ENCODE measurements at places on chromosomes 2 and 18.

GRCh38 chr2:196783431-196784094, 15.9 kb downstream of the GTF3C3 start:
- DNase-seq = no peak

- peak; percentile 40 for DNase-seq
Observed at GRCh38 chr18:70553245-70553935, 264.5 kb downstream of the SOCS6 start.

DNA sequence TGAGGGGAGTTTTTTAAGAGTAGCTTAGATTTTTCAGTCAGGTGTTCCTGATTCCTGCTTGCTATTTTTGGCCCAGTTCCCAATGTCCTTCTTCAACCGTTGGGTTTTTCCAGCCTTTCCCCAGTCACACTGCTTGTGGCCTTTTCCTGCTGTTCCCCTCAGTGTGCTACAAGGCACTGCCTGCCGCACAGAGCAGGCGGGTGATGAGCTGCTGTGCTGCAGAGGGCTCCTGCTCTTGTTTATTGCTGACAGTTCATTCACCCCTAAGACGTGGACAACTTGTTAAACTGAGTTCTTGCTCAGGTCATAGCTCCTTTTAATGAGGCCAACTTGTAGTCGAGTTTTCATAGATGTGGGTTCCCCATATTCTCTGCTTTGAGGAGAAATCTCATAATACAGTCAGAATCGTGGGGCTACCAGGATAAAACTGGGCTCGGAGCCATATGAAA, 20.6 kb downstream of the EIF4E2 start:
- DNase-seq = no peak

- peak; percentile 9 for DNase-seq
Observed at GRCh38 chr2:223944166-223944702, 901 bp downstream of the WDFY1 start.

DNA sequence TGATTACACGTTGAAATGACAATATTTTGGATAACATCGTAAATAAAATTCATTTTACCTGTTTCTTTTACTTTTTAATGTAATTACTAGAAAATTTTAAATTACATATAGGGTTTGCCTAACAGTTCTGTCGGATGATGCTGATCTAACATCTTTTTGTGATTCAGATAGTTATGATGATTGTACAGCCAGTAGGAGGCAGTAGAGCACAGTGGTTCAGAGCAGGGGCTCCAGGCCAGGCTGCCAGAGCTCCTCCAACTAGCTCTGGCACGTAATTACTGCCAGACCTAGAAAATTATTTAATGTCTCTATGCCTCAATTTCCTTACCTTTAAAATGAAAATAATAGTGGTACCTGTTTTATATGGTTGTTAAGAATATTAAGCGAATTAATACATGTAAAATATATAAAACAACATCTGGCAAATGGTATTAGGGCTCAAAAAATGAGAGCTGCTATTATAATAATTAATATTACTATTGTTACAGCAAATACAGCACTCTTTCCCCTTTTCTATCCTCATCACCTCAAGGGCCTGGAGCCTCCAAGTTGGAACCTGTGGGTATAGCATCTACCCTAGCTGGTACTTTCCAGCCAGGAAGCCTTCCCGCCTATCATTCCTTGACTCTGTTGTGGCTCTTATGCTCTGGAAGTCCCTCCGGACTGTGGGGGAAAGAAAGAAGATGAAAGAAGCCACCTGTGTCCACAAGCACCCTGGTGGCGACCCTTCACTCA, 47.7 kb upstream of the PLA2R1 start:
- DNase-seq = peak; percentile 55

DNA sequence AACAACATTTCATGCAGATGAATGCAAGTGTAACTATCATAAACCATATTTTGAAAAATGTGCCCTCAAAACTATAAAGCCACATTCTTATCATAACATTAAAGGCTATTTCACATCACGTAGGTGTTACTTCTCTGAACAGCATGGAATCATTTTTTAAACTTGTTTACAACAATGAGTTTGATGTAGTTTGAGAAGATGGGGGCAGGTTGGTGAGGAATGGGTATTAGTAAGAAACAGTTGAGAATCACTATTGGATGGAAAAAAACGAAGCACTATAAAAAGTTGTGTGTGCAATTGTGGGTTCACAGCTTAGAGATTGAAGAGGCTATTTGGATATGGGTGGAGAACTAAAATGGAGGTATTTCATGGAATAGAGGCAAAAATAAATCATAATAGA, 569.1 kb downstream of the ARHGAP15 start:
- no peak for DNase-seq

- no peak for DNase-seq
Observed at GRCh38 chr2:239522740-239523119, 121.9 kb upstream of the HDAC4 start.

GRCh38 chr2:84846741-84847142, 34.1 kb downstream of the TRABD2A start:
- DNase-seq = no peak

DNA sequence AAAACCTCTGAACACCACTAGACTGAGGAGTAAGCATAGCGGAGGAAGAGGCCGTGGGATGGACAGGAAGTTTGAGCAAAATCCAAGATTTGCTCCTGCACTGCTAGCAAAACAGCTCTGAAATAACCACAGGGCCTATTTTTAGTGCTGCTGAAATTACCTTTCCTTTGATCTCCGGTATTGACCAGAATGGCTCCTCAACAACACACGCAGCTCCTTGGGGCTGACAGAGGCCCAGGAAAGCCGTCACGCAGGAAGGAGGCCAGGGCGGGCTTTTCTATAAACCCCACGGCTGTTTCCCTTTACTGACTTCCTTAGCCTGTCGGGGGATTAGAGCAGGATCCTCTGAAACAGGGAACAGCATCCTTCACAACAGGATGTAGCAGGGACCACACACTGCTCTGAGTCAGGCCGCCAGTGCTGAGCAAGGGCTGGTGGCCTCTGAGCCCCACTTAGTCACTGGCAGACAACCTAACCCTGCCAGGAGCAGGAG, 80.8 kb upstream of the LCLAT1 start:
- DNase-seq = peak; percentile 19

- no peak for DNase-seq
Observed at GRCh38 chr2:129801575-129801974, 177.9 kb upstream of the RAB6C start.

GRCh38 chr2:162732946-162733698, 105.4 kb downstream of the KCNH7 start:
- no peak for DNase-seq

DNA sequence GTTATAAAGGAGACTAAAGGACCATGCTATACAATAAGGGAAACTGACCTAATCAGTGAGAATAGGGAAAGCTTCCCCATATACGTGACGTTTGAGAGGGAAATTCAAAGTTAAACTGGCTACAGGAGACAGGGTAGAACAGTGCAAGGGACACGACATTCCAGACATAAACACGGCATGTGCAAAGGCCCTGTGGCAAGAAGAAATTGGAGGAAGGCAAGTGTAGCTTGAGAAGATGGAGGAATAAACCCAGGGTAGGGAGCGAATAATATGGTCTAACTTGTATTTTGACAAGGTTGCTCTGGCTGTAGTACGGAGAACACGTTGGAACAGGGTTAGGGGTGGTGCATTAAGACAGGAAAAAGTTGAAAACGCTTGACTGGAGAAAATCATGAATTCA, 49.8 kb upstream of the RIOK3 start:
- DNase-seq = no peak

- DNase-seq = no peak
Observed at GRCh38 chr2:99812426-99812825, 322.6 kb upstream of the REV1 start.

DNA sequence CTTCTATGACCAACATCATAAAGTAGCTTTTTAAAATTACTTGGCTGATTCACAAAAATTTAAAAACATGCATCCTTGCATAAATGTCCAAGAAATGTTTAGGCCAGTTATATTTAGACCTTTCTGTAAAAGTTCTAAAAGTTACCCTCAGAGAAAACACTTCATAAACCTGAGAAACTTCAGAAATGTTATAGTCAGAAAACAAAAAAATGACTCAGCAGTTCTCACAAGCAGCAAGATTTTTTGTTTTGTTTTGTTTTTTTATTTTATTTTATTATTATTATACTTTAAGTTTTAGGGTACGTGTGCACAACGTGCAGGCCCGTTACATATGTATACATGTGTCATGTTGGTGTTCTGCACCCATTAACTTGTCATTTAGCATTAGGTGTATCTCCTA, 648.1 kb downstream of the LRP1B start:
- DNase-seq = no peak

GRCh38 chr2:227503433-227504406, 31.8 kb downstream of the AGFG1 start:
- no peak for DNase-seq

- no peak for DNase-seq
Observed at GRCh38 chr2:144858211-144858610, 338.3 kb upstream of the ZEB2 start.

DNA sequence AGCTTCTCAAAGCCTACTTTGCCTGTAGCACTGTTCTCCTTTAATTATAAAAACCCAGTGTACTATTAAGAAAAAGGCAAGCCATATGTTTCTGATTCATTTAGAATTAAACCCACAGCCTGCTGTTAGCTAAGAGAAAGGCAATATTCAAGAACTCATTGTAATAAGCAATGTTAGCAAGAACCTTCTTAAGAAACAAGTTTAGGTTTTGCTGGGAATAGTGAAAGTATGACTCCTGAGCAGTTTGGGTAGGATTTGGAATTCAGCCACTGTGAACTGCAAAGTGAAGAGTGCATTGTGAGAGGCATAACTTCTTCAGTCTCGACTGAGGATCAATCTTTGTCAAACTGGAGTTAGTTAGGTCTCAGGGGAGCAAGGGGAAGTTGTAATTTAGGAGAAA, 206.5 kb upstream of the NT5C1B start:
- DNase-seq = no peak

GRCh38 chr2:103738606-103739005, 976.8 kb downstream of the TMEM182 start:
- no peak for DNase-seq

DNA sequence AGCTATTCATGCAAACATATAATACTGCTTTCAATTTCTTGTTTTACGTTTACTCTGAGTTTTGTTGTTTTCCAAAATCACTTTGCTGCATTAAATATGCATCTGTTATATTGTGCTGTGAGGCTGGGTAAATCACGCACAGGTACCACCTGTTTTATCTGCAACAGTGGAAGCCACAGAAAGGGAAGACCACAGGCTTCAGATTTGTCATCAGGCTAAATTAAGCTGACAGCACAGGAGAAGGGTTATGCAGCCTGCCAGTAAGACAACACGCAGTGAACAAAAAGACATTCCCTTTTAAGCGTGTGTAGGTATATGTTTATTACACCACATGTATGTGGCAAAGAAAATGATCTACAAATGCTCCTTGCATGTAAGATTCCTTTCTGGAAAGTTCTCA, 38.2 kb downstream of the ZNF516 start:
- no peak for DNase-seq

DNA sequence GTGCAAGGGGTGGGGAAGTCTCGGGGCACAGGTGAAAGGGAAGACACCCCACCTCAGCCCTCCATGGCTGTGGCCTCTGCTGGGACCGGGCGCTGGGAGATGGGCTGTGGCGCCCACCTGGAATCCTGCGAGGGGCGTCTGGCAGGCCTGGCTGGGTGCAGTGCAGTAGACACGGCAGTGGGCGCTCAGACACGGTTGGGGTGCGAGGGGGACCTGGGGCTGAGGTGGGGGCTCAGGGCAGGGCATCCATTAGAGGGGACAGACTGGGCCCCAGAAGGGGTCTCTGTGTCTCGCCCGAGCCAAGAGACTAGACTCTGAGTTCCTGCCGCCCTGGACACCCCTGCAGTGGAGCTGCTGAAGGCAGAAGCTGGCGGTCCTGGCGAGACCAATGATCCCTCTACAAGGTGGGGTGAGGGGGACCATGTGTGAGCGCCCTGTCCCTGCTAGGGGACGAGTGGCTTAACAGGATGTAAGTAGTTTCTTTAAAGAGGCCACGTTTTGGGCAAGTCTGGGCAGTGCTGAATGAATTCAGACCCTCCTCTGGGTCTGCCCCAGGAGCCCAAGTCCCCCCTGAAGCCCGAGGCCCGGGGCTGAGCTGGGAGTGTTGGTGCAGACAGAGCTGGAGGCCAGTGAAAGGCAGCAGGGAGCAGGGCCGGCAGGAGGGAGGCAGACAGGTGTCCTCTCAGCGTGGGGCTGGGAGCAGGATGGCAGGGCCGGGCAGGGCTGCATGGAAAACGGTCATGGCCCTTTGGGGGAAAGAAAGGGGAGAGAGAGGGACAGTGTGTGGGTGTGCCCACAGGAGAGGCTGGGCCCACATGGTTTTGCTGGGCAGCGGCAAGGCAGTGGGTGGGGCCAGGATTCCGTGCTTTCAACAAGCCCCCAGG, 57.2 kb downstream of the HS6ST1 start:
- DNase-seq = no peak

DNA sequence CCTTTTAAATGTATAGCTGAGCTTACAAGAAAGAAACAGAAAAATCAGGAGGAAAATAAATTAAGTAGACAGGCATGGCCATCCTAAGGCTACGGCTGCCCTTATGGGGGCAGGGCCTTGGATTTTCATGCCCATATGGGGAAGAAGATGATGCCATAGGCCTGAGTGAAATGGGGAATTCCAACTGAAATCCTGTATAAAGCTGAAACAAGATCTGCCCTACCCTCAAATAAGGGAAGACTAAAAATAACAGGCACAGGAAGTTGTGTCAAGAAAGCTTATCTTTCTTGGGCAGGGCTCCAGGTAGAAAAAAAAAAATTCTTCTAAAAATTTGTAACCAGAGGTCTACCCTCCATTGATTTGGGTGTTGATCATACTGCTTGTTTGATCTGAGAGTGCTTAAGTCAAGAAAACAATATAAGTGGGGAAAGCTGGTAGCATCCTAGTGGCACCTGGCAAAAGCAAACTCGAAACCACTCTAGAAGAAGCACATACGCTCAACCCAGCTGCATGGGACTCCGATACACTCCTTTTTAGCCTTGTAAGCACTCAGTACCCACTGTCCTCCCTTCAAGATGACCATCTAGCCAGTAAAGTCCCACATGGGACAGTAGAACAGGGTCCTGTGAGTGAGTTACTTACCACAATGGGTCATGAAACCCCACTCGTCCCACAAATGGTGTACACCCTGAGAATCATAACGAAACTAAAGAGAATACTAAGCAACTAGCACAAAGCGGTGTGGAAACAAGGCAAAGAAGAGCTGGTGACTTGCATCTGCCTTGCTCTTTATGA, 22.3 kb downstream of the DNAH7 start:
- DNase-seq = no peak

DNA sequence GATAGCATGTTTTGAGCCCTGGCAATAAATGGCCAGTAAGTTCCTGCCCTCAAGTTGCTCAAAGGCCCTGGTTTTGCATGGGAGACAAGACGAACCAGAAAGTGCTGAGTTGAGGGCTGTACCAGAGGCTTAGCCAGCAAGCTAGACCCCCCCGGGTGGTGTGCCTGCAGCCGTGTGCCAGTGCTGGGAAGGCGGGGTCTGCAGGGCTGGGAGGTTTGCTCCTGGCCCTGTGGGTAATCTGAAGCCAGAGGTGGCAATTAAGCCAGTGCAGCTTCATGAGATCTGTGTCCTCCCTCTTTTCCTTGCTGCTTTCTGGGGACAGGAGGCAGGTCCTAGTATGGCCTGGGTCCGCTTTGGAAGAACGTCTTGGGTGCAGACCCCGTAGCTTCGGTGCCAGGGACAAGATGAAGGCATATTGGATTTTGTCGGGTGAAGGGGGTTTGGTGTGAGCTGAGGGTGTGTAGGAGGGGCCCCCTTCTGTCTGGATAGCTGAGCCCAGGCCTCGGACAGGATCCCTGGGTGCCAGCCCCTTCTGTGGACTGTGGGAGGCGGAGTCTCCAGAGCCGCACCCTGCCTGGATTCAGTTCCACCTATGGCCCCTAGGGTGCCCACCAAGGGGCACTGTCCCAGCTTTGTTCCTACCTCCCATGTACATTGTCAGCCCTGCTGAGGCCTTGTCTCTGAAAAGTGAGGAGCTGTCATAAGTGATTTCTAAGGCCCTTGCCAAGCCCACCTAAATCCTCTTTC, 15.6 kb downstream of the ATOH8 start:
- DNase-seq = no peak

All from CD4-positive, alpha-beta memory T cell (primary cell).